ENCODE measurements at places on chromosomes 4 and X.

- DNase-seq: no peak
Observed at GRCh38 chr4:41202820-41203568, 11.3 kb downstream of the APBB2 start.

GRCh38 chrX:140317462-140317861, 187.4 kb downstream of the SOX3 start:
- no peak for DNase-seq

- DNase-seq: peak; percentile 4
Observed at GRCh38 chr4:124262211-124263179, 450.0 kb downstream of the ANKRD50 start.

- DNase-seq: no peak
Observed at GRCh38 chr4:7862561-7863192, 77.0 kb downstream of the AFAP1 start.

GRCh38 chrX:130695931-130696330, 207.1 kb downstream of the ENOX2 start:
- DNase-seq: no peak

All from anterior cingulate cortex (tissue), 58 donors.